ENCODE measurements at places on chromosomes 13 and 19.

DNA sequence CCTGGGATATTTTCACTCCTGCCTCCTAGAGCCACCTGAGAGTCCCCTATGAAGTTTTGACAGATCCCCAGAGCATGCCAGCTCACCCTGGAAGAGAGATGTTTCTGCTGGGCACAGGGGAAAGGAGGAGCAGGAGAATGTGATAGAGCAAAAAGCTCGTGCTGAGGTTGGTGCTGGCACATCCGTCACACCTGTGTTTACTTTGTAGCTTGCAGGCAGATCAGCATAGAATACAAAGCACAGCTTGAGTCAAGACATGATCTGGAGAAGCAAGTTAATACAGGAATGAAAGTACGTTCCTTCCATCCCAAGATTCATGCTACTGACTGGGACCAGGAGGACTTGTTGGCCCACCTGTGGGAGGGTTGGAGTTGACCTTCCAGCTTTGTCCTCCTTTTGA is 46.1 kb downstream of the HSPH1 start:
- peak; percentile 53 for DNase-seq

- no peak for DNase-seq
Measured at GRCh38 chr19:34325181-34325580, 39.8 kb upstream of the GPI start.

DNA sequence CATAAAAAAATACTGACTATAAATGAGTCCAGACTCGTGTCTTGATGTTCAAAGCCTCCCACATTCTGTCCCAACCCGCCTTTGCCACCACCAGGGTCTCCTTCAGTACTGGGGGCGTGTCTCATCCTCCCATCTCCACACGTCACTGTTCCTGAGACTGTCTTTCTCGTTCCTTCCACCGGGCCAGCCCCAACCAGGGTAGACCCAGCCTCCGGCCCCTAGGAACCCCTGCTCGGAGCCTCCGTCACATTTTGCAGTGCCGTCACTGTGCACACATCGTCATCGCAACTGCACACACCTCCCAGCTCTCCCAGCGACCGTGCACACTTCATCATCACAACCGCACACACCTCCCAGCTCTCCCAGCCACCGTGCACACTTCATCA is 73.4 kb downstream of the SPACA7 start:
- DNase-seq: no peak

GRCh38 chr13:81025091-81025490 is 684.2 kb upstream of the SPRY2 start:
- DNase-seq: no peak

DNA sequence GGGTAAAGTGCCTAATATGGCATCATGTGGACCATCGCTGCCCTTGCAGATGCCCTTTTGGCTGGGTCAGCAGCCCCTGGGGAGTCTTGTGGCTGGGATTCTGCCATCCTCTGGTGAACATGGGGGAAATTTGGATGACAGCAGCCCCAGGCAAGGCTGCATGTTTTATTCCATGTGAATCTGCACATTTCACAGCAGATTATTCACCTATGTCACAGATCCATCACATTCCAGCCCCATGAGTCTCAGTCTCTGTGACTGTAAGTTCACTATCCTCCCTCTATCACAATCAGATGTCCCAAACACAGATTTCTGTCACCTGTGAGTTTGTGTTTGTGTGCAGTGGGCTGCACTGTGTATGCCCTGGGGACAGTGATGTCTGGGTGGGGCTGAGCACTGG is 36.8 kb upstream of the PSG9 start:
- DNase-seq: no peak

- DNase-seq: peak; percentile 72
Measured at GRCh38 chr13:57627663-57628062, 3.9 kb upstream of the PCDH17 start.

DNA sequence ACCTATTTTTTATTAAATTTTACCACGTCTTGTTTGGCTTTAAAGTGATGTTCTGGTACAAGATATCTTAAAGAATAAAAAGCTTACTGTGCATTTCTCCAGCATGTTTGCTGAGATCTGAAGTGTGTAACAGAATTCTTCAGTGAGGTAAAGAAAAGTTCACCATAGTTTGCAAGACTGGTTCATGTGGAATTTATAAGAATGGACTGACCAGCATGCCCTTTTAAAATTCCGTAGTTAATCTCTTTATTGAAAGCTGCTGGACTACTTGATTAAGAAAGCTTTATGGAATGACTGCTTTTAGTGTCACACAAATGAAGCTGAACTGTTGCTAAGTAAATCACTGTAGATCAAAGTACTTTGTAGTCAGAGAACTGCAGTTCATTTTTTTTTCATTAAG is 119.2 kb downstream of the GPC6 start:
- no peak for DNase-seq

DNA sequence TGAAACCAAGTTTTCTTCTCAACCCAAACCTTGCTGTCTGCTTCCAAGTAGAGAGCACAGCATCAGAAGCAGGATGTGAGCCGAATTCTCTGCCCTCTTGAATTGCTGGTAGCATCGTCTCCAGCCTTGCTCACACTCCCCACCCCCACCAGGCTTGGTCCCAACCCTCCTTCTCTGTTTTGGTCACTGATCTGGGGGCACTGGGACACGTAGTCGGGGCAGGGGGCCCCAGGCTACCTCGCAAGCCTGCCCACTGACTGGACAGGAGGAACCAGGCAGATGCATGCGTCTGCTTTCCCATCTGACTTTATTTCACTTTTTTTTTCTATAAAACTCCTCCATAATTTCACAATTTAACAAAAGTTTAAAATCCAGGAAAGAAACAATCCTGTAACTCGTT is 69.7 kb downstream of the MLLT1 start:
- DNase-seq: no peak

- DNase-seq: no peak
Measured at GRCh38 chr19:35512831-35513627, 420 bp downstream of the DMKN start.

GRCh38 chr19:35890113-35890650 is 10.2 kb downstream of the NFKBID start:
- DNase-seq: no peak

DNA sequence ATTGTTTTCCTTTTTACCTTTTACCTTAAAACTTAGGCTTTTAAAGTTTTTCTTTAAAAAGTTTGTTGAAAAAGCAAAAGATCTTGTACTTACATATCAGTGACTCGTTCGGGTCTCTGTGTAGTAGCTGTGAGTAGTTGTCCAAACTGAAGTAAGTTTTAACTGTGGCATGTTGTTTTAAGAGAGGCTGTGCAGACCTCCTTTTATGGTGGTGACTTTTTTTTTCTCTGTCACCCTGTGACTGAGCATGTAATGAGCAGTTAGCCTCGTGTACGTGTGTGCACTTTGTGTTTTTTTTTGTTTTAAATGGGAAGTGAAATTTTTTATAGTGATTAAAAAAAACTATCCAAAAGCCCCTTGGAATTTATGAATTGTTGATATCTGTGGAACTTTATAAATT is at the start of gene GPR183:
GPR183 (minus strand) TSS at position 153 of the 400 bp plus-strand sequence. CDS start 11,254 bp downstream, outside the sequence.
- DNase-seq: no peak

GRCh38 chr19:20078581-20079031 is 806 bp downstream of the ZNF90 start:
- peak; percentile 37 for DNase-seq

DNA sequence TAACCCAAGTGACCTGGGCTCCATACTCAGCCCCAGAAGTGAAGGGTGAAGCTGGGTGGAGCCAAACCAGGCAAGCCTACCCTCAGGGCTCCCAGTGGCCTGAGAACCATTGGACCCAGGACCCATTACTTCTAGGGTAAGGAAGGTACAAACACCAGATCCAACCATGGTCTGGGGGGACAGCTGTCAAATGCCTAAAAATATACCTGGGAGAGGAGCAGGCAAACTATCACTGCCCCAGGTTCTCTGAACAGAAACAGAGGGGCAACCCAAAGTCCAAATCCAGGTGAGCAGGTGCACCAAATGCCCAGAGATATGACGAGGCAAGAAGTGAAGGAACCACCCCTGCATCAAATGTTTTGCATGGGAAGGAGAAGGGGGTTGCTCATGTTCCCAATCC is 6.1 kb upstream of the CEACAM7 start:
- no peak for DNase-seq

DNA sequence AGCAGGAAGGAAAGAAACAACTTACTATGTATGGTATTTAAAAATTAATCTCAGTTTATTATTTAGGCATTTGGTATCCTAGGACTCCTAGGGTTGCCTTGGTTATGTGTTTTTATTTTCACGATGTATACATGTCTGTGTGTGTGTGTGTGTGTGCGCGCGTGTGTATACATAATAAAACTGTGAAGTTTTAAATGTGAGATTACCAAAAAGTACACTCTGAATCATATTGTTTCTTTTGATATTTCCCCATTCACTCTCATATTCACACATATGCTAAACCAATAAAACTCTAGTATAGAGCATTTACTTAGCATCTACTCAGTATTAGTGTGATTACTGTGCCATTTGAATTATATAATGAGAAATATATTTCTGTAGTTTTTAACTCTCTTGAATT is 30.8 kb upstream of the NDFIP2 start:
- no peak for DNase-seq

GRCh38 chr13:43263047-43263446 is 239.7 kb downstream of the DNAJC15 start:
- no peak for DNase-seq

- peak; percentile 59 for DNase-seq
Measured at GRCh38 chr19:39970425-39970674, 615 bp upstream of the PSMC4 start.

DNA sequence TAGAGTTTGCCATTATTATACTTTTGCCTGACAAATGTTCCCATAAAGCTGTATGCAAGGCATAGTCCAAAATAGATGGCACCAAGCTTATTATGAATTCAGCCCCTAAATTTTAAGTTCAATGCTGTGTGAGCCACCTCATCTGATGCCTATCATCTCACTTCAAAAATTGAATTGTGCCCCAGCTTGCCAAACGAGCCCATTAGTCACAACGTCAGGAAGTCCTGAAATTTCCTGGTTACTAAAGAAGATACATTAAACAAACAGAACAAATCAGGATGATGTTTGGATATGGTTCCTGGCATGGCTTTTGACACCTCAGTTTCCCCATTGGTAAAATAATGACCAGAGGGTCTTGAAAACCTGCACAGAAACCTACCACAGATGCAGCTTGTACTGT is 147.5 kb upstream of the SOX21 start:
- DNase-seq: no peak

DNA sequence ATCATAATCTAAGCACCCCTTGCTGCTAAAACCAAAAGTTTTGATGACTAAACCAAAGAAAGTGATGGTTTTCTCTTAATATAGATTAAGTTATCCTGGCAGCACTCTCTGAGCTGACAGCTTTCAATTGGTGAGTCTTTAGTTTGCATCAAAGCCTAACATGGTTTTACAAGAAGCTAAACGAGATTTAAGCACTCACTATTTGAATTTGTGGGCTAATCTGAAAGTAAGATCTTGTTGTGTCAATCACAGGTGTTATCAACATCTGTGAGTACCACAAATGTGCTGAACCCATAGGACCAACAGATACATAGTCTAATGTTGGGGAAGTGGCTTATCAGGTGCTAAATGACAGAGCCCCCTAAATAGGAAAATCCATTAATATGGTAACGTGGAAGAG is 223.9 kb downstream of the LHFPL6 start:
- DNase-seq: no peak

DNA sequence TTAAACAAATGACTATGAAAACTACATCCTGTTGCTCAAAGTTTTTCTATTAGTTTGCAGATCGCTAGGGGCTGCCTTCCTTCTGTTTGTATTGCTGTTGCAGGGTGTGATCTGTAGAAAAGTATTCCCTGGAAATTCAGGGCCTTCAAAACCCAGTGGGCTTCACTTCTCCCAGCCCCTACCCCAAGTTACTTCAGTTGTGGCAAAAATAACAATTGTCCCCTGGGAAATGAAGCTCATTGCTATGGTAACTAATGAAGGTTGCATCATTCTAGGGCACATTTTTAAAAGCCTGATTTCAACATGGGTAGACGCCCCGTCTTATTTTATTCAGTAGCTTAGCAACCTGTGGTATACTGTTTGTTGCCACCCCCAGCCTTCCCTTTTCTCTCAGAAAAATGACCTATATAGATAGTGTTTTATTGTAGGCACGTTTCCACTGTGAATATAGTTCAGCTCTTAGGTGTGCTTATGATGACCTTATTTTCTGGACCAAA is 60.9 kb downstream of the WDFY2 start:
- DNase-seq: no peak

- DNase-seq: no peak
Measured at GRCh38 chr13:20544201-20544923, 18.7 kb upstream of the CRYL1 start.

DNA sequence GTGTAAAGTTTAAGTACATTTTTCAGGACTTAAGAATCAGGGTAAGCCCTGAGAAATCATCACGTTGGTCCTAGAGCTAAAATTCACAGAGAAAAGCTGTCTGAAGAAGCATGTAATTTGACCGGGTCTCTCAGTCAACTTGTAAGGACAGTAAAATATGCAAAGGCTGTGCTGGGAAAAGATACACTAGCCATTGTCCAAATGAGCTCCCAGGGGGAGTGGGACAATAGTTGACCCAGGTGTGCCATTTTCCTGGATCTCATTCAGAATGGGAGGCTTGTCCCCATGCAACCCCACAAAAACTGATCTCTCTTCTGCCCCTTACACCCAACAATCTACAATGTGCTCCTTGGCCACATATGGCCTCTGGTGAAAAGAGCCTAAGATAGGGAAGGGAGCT is 437.9 kb downstream of the KLF12 start:
- peak; percentile 77 for DNase-seq

DNA sequence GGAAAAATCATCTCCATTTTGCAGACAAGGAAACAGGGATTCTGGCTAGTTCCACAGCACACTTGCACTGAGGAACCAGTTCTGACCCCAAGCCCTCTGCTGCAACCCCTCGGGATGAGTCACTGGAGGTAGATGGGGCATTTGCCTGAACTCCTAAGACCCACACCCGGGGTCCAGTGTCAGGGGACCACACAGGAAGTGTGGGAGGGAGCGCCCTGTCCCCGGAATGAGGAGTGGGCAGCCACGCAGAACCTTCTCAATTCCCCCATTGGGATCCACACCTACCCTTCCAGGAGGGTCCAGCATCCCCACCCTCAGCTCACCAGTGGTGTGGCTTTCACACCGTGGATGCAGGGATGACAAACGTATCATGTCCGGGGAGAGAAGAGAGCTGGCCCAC is 62.7 kb downstream of the TSHZ3 start:
- DNase-seq: no peak

GRCh38 chr13:97026531-97027161 is 32.4 kb upstream of the OXGR1 start:
- no peak for DNase-seq

Measured in NCI-H1417 (cell line).